ENCODE measurements at places on chromosomes 13 and 19.

DNA sequence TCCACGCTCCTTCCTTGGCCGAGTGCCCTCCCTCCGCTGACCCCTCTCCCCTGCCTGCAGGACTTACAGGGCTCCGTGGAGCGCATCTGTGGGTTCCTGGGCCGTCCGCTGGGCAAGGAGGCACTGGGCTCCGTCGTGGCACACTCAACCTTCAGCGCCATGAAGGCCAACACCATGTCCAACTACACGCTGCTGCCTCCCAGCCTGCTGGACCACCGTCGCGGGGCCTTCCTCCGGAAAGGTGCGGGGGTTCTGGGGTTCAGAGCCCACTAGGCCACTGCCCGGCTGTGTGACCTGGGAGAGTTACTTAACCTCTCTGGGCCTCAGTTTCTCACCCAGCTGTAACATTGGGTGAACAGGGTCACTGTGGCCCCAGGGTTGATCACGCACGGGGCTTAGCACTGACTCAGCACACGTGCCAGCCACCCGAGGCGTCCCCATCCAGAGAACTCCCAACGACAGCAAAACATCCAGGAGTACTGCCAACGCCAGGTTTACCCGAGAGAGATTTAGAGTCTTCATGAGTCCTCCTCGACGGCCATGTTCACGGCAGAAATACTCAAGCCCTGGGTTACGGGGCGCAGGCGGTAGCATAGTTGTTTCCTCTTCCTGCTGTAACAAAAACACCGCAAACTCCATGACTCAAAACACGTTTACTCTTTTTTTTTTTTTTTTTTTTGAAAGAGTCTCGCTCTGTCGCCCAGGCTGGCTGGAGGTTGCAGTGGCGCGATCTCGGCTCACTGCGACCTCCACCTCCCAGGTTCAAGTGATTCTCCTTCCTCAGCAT lies 9.7 kb upstream of the SPACA4 start:
- DNase-seq = no peak

DNA sequence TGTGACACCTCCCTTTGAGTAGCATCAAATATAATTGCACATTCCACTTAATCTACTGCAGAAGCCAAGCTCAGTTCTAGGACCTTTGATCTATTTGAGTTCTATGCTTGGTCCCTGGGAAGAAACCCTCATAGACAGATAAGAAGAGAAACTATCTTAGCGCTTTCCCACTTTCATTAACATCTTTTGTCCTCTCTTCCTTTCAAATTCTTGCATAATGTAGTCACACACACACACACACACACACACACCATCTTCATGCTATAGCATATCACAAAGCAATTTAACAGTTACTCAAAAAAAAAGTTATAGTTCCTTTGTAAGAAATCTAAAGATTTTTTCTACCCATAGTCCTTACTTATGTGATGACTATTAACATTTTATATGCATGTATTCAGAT lies 735.9 kb upstream of the PCDH9 start:
- DNase-seq = no peak

GRCh38 chr19:52069653-52070052 lies 21.0 kb upstream of the ZNF432 start:
- DNase-seq = no peak

GRCh38 chr13:31909864-31910551 lies 121.6 kb upstream of the FRY start:
- peak; percentile 68 for DNase-seq

DNA sequence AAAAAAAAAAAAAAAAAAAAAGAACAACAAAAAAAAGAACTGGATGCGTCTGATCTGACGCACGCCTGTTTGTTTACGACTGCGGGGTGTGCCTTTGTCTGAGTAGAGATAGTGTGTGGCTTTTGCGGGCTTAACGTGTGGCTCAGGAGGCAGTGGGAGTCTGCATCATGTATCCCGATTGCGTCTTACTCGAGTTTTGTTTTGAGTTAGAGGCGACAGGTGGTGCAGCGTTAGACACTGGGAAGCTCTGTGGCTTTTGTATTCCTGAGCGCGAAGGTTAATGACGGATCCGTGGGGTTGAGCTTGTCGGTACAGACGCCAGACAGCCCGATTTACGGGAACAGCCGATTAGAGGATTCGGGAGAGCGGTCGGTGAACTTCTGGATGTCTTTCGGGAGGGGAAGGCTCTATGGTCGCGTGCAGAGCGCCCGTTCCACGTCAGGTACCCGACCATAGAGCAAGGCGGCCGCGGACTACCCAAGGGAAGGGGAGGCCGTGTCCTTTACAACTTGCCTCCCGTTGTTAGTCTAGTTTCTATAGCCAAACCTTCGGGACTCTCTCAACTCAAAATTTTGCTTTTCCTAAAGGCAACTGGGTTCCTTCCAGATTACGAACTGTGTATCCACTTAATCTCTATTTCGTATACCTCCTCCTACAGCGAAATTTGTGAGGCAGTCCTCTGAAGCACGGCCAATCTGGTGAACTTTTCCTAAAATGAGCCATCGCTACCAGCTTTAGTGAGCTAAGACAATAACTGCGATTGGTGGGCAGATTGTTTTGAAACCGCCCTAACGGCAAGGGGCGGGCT lies 926 bp upstream of the HNRNPUL1 start:
- DNase-seq = peak; percentile 75

DNA sequence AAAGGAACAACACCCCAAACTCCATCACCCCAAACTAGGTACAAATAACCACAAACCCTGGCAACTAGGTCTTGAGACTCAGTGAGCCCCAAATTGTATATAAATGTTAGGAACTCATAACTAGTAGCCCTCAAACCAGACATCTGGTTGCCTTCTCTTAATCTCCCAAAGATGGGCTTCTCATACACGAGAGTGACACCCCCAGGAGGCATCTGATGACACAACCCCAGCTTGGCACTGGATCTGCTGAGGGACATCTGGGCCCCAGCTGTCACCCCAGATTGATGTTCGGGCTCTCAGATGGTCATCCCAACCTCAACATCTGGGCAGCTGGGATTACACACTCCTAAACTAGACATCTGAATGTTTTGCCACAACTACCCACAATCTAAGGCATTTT lies 14.8 kb downstream of the RABAC1 start:
- no peak for DNase-seq

GRCh38 chr19:13843104-13843921 lies 33.6 kb upstream of the NANOS3 start:
- DNase-seq = peak; percentile 76

DNA sequence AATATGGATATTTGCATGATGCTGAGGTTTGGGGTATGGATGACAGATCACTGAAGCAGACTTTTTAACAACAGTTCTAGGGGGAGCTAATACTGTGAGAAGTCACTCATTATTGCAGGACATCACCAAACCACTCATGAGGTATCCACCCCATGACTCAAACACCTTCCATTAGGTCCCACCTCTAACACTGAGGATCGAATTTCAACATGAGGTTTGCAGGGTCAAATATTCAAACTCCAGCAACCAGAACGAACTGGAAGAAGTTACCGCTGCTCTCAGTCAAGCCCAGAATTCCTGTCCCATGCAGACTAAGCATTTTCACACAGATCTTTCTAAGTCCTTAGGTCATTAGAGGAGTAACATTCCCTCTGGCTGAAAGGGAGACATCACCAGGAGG lies 758.9 kb downstream of the UQCRFS1 start:
- no peak for DNase-seq

- no peak for DNase-seq
These were observed 29.3 kb downstream of the MIPEP start for GRCh38 chr13:23859904-23860303.

DNA sequence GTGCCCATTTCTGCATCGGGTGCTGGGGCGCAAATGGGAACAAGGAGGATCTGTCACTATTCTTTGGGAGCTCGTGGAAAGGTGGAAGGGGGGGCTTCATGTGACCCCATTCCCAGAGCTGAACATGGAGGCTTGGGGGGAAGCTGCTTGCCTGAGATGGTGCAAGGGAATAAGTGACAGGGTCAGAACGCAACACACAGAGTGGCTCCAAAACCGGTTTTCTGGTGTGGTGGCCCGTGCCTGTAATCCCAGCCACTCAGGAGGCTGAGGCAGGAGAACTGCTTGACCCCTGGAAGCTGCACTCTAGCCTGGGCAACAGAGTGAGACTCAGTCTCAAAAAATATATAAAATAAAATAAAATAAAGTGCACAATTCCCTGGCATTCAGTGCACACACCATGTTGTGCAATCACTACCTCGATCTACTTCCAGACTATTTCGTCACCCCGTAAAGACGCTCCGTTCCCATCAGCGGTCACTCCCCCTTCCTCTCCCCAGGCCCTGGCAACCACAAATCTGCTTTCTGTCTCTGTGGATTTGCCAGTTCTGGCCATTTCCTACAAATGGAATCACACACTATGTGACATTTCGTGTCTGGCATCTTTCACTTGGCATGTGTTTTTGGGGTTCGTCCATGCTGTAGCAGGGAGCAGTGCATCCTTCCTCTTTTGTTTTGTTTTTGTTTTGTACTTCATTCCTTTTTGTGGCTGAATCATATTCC lies 18.2 kb upstream of the COMP start:
- no peak for DNase-seq

DNA sequence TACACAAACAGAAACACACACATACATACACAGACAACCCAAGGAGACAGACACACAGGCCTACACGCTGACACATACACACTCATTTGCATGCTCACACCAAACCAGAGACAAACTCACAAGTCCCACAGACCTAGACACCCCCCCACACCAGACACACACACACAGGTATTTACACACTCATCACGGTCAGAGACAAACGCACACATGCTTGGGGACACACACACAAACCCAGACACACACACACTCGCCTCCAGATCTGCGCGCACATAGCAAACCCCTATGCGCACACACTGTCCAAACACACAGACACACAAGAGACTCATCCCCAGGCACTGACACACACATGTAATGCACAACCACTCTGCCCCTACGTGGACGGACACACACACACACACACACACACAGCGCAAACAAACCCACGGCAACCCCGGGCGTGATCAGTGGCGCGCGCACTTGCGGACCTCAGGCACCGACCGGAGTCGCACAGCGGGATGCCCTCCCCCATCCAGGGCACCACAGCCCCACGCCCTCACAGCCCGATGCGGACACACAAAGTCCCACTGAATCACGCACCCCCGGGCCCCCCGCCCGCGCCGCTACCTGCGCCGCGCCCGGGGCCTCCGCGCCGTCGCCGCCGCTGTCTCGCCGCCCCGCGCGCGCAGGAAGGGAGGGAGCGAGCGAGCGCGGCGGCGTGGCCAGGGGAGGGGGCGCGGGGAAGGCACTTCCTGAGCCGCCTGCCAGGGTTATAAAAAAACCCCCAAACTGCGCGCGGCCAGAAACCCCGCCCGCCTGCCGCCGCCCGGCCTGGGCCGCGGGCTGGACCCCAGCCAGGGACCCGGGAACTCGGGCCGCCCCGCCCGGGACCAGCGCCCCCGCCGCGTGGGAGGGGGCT lies at the start of gene ADAMTS10:
Gene ADAMTS10, minus strand, starts transcription at position 675 of the 895 bp plus-strand sequence. CDS start 5,005 bp downstream, outside the sequence.
- DNase-seq = no peak

DNA sequence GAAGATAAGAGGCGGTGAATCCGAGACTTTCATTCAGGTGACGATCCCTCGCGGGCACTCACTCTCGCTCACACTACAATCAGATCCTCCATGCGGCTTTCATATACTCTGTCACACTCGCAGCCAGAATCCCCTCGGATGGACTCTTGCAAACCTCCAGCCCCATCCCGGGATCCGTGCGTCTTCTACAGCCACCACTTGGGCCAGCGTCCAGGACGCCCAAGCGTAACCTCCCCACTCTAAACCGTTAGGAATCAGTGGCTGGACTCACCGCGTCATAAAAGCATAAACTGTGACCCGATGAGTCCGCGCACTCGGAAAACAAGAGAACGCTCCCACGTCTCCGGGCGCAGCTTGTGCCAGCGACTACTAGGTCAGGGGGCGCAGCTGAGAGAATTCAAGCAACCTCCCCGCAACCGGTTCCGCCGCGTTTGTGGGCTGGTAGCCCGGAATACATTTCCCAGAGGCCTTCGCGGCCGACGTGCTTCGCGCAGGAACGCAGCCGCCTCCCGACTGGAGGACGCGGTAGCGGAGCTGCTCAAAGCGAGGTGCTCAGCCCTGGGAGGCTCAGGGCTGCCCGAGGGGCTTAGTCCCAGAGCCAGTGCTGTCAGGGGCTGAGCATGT lies 27.6 kb downstream of the ZNF607 start:
- no peak for DNase-seq

- no peak for DNase-seq
These were observed 877.0 kb downstream of the EFNB2 start for GRCh38 chr13:105658431-105658830.

DNA sequence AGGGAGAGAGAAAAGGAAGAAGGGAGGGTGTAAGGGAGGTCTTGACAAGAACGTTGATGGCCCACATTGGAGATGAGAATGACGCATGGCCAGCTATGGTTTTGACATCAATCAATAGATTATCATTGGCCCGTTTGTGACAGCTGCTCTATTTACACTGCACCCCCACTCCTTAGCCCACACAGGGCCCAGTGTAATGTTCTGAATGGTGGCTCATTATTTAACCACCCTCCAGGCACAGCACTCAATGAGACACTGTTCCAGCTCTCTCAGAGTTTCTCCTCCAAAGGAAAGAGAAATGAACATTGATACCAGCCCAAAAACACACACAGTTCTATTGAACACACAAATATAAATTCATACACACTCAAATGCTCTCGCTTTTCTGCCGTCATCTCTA lies 173.0 kb upstream of the IPO5 start:
- no peak for DNase-seq

GRCh38 chr19:48573163-48573505 lies 21.2 kb downstream of the SULT2B1 start:
- no peak for DNase-seq

- DNase-seq = no peak
These were observed 16.5 kb downstream of the DGKH start for GRCh38 chr13:42064966-42065365.

- DNase-seq = no peak
These were observed 4.7 kb upstream of the ZNF444 start for GRCh38 chr19:56136362-56136761.

DNA sequence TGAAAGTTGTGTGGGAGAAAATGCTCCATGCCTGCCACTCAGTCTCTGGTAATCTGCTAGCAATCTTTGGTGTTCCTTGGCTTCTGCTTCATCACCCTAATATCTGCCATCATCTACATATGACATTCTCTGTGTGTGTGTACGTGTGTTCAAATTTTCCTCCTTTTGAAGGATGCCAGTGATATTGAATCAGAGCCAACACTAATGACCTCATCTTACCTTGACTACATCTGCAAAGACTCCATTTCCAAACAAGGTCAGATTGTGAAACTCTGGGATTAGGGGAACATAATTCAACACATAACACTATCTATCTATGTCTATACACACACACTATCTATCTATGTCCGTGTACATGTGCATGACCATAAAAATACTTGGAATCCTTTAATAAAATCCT lies 81.4 kb upstream of the IRS2 start:
- no peak for DNase-seq

GRCh38 chr19:36837176-36837905 lies 846 bp downstream of the ZNF790 start:
- DNase-seq = no peak

GRCh38 chr13:51297556-51297955 lies 41.9 kb upstream of the SERPINE3 start:
- DNase-seq = no peak
